HTR-8/SVneo (cell line): ENCODE measurements at places on chromosomes 5 and 9.

DNA sequence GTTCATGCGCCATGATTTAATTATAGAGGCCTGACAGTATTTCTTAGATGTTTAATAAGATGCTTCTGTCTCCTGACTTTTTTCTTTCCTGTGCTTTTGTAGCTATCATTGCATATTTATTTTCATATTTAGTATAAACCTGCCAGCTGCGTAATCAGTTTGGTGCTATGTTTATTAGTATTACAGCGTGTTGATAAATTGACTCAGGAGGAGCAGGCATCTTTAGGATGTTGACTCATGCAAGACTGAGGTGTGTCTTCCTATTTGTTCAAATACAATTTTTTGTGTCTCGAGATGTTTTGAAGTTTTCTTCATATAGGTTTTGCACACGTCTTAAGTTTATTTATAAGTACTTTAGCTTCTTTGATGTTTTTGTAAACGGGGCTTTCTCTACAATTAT lies 35.9 kb upstream of the EXOC3 start:
- no peak for DNase-seq

- no peak for DNase-seq
Observed at GRCh38 chr9:93730648-93731047, 154.3 kb downstream of the PHF2 start.

- no peak for DNase-seq
Observed at GRCh38 chr9:99023831-99024230, 80.1 kb downstream of the COL15A1 start.

- DNase-seq: no peak
Observed at GRCh38 chr9:116913536-116913935, 226.4 kb downstream of the TRIM32 start.

DNA sequence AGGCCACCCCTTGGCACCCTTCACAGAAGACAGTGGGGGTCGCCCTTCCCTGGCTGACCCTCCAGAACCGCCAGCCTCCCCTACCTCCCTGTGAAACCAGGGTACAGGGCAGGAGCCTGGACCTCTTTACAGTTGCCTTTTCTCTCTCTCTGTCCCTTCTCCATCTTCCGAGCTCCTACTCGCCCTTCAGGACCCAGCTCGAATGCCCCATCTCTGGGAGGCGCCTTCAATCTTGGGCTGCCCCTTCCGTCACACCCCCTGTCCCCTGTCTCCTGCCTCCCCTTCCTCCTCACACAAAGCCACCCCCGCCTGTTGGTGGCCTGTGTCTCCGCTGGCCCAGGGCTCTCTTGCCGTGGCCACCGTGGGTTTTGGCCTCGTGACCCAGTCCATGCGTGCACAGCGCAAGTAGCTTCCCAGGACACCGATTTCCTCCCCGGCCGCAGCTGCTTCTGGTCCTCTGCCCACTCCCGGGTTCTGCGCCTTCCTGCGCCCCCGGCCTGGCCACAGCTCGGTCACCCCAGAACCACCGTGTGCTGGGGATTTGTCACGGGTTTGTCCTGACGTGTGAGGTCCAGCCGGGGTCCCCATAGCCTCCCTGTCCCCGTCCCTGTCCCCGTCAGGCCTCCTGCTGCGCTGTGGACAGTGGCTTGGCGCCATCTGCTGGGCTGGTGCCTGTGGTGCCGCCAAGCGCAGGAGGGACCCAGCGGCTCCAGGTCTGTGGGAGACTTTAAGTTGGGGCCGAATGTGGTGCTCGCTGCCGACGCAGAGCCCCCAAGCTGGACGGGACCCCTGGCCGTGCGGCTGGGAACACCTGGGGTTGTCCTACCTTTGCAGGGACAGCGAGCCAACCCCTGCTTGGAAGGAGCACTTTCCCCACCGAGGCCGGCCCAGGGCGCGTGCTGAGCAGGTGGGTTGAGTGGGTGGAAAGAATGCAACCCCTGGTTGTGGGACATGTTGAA lies 4.0 kb upstream of the TMEM250 start:
- DNase-seq: peak; percentile 66

DNA sequence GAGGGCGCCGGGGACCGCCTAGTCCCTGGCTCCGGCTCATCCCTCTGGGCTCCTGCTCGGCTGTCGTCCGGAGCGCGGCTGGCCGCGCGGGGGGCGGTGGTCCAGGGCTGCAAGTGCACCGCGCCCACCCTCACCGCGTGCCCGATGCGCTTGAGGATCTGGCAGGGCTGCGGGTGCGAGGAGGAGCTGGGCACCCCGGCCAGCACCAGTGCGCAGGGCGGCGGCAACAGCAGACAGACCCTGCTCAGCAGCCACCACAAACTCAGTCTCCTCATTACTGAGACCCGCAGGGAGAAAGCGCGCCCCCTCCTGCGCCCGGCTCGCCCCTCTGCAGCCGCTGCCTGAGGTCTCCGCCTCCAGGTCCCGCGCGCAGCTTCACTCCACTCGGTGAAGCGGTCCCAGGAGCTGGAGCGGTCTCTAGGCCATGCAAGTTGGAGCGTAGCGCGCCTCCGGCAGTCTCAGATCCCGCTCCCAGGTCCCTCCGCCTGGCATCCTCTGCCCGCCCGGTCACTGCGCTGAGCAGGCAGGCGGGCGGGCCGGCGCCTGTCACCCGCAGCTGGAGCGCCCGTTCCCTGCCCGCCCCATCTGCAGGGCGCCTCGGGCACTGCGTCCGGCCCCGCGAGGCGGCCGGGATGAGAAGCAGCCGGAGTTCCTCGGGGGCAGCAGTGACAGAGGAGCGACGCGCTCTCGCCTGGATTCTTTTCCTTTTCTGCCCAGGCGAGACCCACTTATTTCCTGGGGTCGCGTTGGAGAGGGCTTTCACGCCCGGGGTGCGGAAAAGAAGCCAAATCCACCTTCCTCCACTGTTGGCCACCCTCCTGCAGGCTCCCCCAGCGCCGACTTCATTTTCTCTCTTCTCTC lies 512 bp downstream of the GRIN3A start:
- DNase-seq: peak; percentile 3

- DNase-seq: peak; percentile 33
Observed at GRCh38 chr9:110604171-110604601, 24.6 kb upstream of the SVEP1 start.

DNA sequence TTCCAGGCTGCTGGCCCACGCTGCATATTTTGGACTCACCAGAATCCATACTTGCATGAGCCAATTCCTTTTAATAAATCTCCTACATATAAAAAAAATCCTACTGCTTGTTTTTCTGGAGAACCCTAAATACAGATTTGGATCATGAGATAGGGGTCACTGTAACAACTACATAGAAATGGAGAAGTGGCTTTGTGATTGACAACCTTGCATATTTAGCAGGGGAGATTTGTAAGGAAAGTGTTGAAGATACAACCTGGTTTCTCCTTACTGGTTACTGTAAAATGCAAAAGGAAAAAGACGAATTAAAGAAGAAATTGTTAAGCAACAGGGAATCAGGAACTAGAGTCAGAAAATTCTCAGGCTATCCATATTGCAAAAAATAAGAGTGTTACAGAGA lies 74.8 kb downstream of the HABP4 start:
- DNase-seq: no peak

DNA sequence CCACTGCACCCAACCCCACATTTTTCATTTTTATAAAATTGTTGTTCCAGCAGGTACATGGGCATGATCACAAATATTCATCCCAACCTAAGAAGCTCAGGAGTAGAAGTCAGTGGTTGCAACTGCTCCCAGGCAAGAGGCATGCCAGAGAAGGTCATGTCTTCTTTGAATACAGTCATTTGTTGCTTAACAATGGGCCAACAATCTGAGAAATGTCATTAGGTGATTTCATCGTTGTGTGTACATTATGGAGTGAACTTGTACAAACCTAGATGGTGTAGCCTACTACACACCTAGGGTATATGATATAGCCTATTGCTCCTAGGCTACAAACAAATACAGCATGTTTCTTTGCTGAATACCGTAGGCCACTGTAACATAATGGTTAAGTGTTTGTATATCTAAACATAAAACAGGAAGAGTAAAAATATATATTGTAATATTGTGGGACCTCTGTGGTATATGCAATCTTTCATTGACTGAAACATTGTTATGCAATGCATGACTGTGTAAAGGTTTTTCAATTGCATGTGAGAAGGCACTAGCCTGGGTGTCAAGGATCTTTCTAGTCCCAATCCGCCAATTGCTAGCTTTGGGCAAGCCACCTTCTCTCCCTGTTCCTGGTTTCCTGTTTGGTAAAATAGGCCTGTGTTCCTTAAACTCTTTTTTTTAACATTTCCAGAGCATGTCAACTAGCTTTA lies 27.6 kb downstream of the ATP10B start:
- no peak for DNase-seq

DNA sequence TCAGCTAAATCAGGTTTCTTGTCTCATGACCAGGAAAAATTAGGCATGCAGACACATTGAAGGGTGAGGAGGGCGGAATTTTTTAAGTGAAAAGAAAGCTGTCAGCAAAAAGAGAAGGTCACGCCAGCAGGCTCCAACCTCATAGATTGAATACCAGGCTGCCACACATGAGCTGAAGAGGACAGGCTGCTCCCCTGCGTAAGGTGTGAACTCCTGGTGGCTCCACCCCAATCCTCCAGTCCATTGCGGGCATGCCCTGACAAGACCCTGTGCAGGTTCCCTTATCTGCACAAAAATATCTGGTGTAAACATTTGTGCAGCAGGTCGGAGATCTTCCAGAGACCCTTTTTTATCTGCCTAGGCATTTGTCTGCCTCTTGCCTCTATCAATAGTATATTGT lies 22.9 kb upstream of the TEX10 start:
- no peak for DNase-seq

DNA sequence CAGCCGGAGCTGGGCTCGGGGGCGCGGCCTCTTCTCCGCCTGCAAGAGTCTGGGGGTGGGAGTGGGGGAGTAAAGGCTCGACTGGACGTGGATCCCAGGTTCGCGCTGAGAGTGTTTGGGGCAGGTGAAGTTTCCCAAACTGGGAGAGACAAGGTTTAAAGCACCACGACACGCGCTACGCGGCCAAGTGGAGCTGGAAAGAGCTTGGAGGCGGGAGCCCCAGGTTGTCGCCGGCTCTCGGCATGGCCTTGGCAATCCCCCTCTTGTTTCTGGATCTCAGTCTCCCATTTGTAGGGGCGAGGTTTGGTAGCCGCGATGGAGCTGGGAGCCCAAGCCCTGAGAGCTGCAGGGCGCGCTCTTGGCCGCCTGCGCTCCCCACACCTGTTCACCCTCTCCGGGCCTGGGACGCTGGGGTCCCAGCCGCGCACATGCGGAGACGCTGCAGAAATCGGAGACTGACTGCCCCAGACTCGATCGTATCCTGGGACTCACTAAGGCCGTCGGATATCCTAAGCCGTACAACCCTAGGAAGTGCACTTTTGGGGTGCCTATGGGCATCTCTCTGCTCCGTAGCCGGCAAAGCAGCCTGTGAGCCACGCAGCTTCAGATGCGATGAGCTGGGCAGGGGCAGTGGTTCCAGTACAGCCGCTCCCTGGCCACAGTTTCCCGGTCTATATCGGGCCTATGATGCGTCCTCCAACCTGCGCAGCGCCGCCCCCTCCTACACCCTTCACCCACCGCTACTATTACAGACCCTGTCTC lies 937 bp downstream of the TMOD1 start:
- no peak for DNase-seq

- peak; percentile 42 for DNase-seq
Observed at GRCh38 chr5:101678481-101679193, 617.4 kb downstream of the SLCO4C1 start.

DNA sequence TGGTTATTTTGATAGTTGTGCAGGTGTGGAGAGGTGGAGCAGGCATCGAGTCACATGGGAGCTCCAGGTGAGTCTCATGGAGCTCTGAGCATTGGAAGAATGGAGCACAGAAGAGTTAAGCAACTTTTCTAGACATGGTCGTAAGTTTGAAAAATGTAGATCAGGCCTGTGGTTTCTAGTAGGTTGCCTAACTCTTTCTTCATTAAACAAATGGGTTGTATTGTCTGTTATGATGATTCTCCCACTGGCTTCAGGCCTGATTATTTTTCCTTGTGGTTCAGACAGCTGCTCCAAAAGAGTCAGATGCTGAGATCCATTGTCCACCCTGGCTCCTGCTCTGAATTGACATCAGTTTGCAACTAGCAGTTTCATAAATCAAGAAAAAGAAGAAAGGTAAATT lies 80.3 kb upstream of the RPS23 start:
- DNase-seq: no peak
